NCI-H1105 (cell line): ENCODE measurements at places on chromosomes 1 and 21.

- DNase-seq: no peak
These were observed 72.9 kb downstream of the SCMH1 start for GRCh38 chr1:41169066-41169798.

DNA sequence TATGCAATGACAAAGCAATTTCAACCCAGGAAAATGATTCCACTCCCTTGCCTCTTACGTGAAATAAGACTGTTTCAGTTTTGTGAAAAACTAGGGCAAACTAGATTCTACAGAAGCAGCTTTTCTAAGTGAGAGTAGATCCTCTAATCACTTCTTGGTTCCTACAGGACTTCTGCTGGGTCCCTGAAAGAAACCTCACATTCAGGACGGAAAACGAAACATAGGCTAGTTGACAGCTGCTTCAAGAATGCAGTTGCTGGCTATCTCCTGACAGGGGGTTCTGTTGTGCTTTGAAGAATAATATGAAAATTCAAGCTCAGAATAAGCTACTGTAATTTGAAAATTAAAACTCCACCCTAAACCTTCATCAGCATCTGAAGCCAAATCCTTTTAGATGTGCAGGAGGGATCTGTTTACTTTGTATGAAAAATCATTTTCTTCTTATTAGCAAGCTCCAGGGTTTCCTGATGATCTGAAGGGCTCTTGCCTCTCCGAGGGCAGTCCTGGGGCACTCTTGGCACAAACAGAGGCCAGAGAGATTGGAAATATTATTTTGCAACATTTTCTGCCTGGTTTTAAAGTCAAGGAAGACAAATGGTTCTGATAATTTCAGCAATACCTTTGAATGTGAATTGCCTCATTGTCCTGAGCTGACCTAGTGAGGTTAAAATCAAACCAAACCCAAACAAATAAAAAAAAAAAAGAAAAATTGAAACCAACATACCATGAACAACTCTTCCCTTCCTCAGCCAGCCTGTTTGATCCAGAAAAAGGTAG is 55.0 kb downstream of the NTMT2 start:
- no peak for DNase-seq

- no peak for DNase-seq
These were observed 4.2 kb downstream of the TTC39A start for GRCh38 chr1:51325878-51326755.

- DNase-seq: no peak
These were observed 11.8 kb downstream of the UBE2T start for GRCh38 chr1:202329891-202330290.

DNA sequence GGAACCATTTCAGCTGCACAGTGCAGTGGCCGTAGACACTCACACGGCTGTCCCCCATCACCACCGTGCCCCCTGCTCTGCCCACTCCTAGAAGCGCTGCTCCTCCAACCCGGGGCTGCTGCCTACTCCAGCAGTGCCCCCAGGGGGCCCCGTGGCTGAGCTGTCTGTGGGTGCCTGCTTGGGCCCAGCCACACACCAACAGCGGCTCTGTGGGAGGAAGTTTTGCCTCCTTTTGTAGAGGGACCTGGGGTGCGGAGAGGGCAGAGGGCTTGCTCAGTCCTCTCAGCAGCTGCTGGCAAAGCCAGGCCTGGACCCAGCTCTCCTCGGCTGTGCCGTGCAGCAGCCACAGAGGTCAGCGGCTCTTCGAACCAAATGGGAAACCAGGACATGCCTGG is 11.4 kb upstream of the LRRC3 start:
- no peak for DNase-seq

DNA sequence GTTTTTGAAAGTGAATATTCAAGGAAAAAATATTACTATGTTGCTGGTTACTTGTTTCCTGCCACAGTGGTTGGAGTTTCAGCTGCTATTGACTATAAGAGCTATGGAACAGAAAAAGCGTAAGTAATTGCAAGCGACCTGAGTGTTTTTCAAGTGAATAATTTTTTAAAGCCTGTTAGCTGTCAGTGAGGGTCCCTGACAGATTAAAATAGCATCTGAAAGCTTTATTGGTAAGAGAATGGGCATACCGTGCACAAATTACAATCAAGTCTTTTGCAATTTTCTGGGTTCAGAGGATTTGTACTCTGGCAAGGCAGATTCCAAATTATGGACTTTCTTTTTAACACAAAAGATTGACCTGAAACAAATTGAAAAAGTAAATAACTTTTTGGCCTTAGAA is 169.7 kb downstream of the ADGRL2 start:
- DNase-seq: no peak

DNA sequence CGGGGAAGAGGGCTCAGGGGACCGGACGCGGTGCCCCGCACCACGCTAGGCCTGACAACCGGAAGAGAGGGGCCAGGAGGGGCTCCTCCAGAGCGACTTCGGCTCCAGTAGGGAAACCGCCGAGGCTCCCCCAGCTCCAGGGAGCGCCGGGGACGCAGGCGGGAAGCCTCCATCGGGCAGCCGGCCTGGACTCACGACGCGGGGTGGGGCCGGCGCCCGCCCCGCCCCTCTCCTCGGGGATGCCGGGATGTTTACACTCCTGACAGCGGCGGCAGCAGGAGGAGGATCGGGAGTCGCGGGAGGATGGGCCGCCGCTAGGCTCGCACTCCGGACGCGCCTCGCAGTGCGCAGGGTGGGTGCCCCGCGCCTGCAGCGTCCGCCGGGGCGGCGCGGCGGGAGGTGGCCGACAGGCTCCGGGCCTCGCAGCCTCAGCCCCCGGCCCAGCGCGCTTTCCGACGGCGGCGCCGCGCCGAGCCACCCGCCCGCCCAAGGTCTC is at the start of gene NEK7:
NEK7 (plus strand) TSS at position 254 of the 496 bp plus-strand sequence. CDS start 75,583 bp downstream, outside the sequence.
- DNase-seq: peak; percentile 66

- no peak for DNase-seq
These were observed 865 bp downstream of the ADPRS start for GRCh38 chr1:36089393-36090121.

- DNase-seq: no peak
These were observed 70.8 kb downstream of the KDM1A start for GRCh38 chr1:23090056-23090455.
